ENCODE measurements at places on chromosomes 4 and X.

GRCh38 chrX:106752101-106752678 is 25.7 kb downstream of the RNF128 start:
- no peak for DNase-seq

DNA sequence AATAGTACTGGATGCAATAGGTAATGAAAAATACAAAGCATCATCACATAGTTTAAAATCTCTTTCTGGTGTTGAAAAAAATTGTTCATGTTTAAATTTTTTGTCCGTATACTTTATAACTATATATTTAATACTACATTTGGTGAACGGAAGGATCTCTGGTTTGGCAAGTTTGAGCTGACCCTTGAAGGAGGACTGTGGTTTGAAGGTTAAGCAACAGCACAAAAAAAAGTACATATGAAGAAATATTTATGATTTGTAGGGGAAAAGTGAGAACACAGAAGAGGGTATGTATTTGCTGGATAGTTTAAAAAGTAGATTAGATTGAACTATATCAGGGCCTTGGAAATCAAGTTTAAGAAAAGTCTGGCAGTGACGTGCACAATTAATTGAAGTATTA is 13.3 kb downstream of the SRP72 start:
- DNase-seq, result no peak

- DNase-seq, result no peak
Measured at GRCh38 chr4:173076903-173077634, 91.5 kb upstream of the GALNT7 start.

DNA sequence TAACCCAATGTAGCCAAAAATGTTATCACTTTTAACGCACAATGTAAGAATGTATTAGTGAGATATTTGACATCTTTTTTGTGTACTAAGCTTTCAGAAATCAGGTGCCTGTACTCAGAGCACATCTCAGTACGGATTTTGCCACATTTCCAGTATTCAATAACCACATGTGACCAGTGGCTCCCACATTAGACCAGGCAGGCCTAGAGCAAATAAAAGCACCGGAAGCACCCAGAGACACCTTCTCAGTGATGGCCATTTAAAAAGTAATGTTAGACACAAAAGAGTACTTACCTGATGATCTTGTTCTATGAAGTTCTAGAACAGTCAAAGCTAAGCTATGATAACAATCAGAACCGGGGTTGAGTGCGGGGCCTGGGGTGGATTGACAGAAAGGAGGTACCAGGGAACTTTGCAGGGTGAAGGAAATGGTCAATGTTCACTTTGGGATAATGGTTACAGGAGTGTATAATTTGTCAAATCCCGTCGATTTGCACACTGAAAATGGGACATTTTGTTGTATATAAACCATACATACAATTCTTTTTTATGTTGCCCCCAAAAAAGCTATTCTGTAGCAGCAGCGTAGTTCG is 1.2 kb downstream of the CTPS2 start:
- DNase-seq, result no peak

DNA sequence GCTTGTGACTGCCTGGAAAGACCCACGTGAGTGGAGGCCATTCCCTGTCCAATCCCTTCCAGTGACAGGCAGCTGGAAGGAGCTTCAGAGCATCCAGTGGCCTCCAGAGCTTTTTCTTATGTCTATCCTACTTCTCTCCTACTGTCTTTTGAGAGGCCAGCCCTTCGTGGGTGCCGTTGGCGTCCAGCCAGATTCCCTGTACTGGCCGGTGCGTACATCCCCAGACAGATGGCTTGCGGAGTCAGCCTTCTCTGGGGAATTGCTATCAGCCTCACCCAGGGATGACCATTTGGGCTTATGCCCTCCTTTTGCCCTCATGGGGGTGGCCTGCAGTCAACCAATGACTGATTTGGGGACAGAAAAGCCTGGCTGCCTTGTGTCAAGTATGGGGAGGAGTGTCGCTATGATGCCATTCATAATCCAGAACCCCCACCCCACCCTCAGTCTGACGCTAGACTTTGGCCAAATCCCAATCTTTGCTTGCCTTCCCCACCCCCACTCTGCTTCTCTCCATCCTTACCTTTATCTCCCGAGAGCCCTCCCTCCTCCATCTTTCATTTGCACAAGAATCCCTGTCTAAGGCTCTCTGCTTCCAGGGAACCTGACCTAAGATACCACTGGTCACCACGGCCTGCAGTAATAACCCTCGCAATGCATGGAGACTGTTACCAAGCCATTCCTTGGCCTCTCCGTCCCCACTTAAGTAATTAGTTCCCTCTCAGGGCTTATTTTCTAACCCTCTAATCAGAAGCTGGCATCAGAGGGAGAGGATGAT is 150.3 kb upstream of the BCOR start:
- DNase-seq, result no peak

- no peak for DNase-seq
Measured at GRCh38 chrX:145464650-145465049, 217.3 kb downstream of the SPANXN1 start.

DNA sequence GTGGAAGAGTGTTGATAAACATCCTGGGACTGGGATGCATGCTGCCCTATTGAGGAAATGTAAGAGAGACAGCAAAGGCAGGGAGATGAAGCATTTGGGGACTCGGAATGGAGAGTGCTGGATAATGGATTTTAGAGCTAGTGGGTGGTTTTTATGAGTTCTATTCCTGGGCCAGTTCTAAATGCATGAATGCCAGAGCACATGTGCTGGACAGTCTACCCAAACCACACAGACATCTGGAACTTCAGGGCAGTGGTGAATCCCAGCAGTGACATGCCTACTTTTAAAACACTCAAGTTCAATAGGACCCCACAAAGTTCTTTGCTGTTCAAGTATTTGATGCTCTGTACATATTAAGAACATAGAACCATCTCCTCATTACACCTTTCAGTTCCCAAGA is 133.9 kb downstream of the CBR4 start:
- DNase-seq, result no peak

GRCh38 chr4:4673070-4673469 is 131.2 kb upstream of the STX18 start:
- no peak for DNase-seq
